ENCODE measurements at places on chromosomes 7 and 10.

GRCh38 chr10:70499836-70500167, 21.2 kb downstream of the PALD1 start:
- DNase-seq, result no peak

DNA sequence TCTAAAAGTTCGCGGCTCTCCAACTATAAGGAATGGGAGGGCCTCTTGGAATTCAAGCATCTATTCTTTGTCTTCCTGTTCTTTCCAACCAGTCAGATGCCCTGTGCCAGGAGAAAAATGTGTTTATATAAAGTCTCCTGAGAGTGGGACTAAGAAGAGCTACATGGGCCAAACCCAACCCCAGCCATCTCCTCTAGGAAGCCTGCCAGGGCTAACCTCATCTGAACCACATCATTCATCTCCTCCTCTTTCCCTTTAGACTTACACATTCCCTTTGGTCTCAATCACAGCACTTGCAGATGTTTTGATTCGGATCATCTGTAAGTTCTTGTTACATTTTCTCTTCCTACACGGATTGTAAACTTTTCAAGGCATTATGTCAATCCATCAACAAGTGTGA, 62.6 kb downstream of the DOCK4 start:
- no peak for DNase-seq

GRCh38 chr7:21071561-21072501, 285.1 kb upstream of the SP8 start:
- DNase-seq, result no peak

GRCh38 chr10:119314061-119314460, 106.7 kb downstream of the GRK5 start:
- DNase-seq, result no peak

DNA sequence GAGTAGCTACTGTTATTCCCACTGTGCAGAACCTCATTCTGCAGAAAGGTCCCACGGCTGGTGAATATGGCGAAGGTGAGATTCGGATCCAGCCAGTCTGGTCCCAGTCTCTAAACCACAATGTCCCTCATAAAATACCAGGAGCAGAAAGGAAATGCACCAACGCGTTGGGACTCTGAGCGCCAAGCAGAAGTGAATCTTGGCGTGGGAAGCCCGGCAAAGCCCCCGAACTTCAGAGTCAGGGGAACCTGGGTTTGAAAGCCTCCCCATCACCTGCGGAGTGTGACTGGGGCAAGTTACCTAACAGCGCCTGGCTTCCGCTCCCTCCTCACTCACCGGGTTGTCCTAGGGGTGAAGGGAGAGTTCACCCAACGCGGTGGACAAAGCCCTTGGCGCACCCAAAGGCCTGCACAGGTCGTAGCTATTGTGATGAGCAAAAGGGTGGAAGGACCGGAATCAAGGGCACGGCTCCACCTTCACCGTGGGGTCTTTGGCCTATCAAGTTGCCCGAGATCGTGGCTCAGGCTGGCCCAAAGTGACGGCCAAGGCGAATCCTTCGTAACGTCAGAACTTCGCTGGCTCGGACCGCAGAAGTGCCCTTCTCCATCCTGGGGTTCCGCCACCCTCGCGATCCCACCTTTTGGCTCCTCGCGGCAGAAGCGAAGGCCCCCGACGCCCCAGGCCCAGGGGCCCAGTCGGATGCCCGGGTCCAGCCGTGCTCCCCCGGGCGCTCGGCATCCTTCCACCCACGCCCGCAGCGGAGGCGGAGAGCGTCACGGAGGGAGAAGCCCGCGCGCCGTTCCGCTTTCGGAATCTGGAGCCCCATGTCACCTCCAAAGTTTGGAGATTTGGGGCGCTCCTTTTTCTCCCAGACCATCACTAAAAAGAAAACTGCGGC, 811 bp downstream of the RGS10 start:
- DNase-seq, result no peak

Data from NCI-H526 treated with DMSO at 0.1 percent for 48 hours (cell line).